Activated gamma-delta T cell treated with Interleukin-2 at 50 U/mL for 16 hours (primary cell): ENCODE measurements at places on chromosomes 12 and 14.

DNA sequence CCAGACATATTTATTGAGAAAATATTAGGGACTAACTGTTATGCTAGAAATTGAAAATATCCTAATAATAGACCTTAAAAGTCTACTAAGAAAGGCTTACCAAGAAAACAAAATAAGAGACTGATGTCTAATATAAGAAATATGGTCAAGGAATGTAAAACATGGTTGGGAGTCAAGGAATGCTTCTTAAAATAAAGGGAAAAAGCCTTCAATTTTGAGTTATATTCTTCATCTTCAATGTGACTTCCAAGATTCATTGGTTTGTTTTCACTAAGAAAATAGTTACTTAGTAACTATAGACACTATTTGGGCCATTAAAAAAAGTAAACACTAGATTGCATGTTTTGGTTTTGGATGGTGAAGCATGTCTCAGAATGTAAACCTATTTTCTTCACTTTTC is 88.1 kb upstream of the ETV6 start:
- no peak for DNase-seq

- DNase-seq = no peak
Measured at GRCh38 chr12:2396448-2396871, 343.7 kb downstream of the CACNA1C start.

DNA sequence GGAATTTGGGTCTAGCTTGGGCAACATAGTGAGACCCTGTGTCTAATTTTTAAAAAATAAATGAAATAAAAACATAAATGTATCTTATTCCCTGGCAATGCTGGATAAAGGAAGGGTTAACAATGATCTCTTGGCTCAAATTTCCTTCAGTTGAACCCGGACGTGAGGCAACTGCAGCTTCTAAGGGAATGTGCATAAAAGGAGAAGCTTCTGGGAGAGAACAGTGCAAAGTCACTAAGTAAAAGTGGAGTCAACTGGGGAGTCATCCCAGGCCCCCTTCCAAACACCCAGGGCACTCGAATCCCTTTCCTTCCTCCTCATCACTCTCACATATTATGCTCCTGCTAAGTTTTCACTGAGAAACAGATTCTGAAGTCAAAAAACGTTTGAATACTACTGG is 147.3 kb downstream of the PPM1H start:
- DNase-seq = no peak

DNA sequence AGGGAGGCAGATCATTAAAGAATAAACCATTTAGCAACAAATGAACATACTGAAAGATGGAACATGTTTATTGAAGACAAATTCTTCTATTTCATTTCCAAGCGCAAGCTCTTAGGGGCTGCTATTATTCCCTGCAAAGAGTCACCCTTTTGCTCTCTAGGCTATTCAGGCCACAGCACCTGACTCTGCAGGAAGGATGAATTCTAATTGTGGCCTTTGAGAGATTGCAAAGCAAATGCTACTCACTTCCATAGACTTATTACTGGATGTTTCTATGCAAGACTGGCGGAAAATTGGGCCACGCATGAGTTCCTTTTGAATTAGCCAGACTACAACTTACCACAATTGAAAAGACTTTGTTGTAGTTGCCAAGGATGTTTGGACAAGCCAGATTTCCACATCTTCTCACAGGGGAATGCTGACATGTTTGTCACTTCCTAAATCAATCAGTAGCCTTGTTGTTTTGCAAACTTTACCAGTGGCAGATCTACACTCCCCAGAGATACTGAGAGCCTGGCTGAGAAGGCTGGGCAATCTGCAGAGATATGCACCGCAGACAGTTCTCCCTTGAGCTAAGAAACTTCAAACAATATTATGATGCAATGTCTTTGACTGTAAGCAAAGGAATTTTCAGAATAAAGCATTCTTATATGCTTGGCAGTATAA is 334.3 kb upstream of the SYT1 start:
- DNase-seq = no peak

DNA sequence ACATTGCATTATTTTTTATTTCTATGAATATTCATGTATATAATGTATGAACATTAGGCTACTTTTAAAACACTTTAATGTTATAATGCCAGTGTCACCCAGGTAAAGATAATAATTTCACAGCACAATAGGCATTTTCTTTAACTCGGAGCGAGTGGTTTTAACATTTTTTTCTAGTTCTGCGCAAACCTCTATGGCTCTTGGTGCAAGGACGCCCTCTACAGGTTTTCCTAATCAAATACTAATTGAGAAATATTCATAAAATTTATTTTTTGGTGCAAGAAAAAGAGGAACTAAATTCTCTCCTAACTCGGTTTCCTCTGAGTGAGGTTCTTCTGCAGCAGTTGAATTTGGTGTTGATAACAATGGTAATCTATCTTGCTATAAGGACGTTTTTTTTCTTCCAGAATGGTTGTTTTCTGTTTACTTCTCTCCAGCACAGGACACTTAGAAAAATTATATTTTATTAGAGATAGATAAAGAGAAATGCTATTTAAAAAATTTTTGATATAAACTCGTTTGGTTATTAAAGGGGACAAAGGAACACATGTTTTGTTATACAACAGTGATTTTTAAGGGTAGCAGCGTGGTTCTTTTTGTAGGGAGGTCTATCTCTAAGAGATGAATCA is 2.4 kb upstream of the WIF1 start:
- no peak for DNase-seq

GRCh38 chr14:91264151-91265150 is 19.9 kb upstream of the GPR68 start:
- DNase-seq = peak; percentile 27

DNA sequence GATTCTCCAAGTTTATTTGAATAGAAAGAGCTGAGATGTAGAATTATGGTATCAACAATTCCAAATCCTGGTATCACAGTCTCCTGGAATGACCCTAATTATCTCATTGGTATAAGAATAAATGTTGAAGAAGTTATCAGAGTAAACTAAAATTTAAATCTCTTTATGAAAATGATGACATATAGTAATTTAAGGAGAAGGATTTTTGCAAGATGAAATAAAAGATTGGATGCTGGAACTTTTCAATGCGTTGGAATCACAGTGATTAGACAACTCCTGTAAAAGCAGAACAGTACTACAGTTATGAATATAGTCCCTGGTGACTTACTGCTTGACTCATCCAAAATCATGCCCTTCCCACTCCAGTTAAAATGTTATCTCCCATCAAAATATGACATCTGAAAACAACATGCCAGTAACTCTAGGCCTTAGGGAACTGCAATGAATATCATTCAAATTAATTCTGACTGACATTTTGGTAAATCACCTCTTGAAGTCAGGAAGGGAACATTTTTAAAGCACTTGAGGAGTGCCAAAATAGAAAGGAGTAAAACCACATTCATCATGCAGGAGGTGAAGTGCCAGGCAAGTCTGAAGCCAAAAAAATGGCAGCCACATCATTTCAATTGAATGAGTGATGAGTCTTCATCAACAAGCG is 197.8 kb upstream of the PRKD1 start:
- no peak for DNase-seq

- no peak for DNase-seq
Measured at GRCh38 chr14:99768381-99768780, 24.8 kb upstream of the EML1 start.

- no peak for DNase-seq
Measured at GRCh38 chr12:7144414-7145120, 14.4 kb downstream of the CLSTN3 start.

GRCh38 chr12:45599196-45599595 is 130.3 kb upstream of the ARID2 start:
- no peak for DNase-seq

GRCh38 chr12:119840582-119840981 is 36.5 kb downstream of the CIT start:
- DNase-seq = no peak

DNA sequence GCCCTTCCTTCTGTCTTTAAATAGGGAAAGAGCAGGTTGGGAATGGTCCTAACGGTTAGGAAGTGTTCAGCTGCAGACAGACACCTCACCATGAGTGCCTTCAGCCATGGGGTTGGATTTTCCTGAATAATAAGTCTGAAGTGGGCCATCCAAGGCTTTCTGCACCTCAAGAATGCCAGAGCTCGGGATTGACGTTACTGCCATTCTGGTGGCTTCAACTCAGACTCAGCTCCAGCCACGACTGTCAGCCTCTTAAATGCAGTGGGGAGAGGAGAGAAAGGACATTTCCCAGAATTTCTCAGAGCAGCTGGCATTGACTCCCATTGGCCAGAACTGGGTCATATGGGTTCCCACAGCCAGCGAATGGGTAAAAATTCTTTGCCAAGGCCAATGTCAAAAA is 363.4 kb downstream of the MED13L start:
- DNase-seq = no peak

DNA sequence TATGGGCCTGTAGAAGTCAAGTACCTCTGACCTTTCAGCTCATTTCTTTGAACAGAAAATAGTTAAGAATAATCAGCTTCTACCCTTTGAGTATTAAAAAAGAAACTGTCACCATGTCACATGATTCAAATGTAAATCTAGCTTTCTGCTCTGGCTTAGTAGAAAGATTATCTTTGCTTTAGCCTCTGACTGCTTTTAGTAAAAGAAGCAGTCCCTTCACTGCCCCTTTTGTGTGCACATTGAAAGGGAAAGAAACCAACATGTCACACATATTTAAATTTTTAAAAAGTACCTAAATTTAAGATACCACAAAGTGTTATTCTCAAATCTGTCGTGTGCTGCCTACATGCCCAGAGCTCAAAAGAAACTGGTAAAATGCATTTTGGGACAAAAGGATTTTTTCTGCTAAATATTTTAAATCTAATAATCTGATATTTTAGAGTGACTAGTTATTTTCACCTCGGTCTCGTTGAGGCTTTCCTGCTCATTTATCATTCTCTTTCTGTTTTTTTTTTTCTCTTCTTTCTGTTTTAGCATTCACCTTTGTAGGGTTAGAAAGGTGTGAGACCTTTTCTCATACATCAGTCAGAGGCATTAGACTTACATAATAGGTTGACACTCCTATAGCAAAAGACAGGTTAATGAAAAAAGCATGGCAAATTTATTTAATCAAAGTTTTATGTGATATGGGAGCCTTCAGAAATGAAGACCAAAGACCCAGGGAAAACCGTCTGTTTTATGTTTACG is 41.3 kb downstream of the SLC16A7 start:
- DNase-seq = no peak

GRCh38 chr12:57219993-57220754 is 3.6 kb downstream of the NXPH4 start:
- no peak for DNase-seq

DNA sequence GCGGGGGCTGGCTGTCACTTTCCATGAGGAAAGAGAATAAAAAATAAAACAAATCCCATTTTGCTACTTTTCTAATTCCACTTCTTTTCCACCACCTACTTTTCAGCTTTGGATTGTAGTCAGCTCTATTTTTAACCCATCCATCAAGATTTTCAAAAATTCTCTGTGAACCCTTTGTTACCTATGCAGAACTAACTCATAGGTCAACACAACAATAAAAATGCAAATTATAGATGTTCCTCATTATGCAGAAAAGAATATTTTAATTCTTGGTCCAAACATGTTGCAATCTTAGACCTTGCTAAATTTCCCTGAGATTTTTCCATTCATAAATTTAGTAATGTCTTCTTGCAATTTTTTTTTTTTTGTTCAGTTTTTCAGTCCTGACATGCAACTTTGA is 454.5 kb downstream of the ADAMTS20 start:
- DNase-seq = no peak

DNA sequence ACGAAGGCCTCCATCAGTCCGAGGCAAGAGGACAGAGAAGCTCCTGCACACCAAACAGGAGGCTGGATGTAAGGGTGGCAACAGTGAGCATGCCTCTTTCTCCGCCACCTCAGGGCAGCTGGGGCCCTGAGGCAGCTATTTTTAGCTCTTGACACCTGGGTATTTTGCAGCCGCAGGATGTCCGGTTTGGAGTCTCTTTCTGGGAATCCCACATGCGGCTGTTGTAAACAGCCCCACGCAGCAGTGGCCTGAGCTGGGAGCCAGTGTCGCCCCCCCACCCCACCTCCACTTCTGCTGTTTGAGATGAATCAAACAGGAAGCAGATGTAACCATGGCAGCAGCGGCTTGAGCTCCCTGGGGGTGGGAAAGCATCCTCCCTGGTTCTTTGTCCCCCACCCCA is 11.7 kb downstream of the HDAC7 start:
- DNase-seq = peak; percentile 74

DNA sequence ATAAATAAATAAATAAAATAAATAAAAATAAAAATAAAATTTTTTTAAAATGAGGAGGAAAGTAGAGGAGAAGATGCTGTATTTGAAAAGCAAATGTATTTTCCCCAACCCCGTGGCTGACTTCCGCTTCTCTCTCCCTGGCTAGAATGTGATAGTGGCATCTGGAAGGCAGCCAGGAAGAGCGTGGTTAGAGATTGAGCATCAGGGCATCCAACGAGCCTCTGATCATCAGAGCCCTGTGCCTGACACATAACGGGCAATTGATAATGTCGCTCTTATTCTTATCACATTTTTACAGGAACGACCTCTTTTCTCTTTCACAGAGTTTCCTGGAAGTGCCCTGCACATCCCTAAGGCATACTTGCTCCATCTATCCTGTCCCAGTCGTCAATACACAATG is 496.9 kb upstream of the TMEM132C start:
- no peak for DNase-seq

GRCh38 chr12:30792085-30792484 is 37.3 kb upstream of the CAPRIN2 start:
- DNase-seq = no peak

DNA sequence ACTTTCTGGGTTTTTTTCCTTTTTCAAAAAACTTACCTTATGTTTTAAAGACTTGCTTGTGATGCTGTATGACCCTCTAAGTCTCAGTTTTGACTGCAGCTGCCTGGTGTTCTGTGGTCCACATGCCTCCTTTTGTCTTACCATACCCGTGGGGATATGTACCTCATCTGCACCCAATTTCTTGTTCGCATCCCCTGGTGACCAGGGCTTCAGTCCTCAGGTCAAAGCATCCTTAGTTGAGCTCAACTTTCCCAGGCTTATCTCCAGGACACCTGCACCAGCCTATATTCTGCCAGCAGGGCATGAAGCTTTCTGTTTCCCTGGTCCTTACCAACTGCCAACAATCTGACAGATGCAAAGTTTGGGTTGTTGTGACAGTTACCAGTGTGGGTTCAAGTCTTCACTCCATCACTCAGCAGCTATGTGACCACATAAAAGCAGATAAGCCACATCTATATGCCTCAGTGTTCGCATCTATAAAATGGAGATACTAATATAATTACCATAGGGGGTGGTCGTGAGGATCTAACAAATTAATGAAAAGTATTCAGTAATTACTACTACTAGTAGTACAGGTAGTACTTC is 94.0 kb downstream of the NTF3 start:
- no peak for DNase-seq

DNA sequence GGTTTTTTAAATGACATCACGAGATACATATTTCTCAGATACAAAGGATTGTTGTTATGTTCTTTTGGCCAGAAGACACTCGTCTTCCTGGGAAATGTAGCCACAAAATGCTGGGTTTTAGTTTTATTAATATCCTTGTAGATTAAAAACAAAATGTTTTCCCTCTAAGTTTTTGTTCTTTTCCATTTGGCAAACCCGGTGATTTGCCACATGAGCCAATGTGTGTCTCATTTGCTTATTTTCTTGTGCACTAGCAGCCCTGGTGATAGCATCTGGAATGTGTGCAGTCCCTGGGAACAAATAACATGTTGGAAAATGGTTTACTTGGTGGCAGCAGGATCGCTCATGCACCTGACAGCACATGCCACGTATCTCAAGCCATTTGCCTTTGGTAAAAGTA is 61.0 kb downstream of the HMGA2 start:
- DNase-seq = no peak
